ENCODE measurements at places on chromosomes 2 and 18. TPM values are rescaled to one million over a fixed set of nuclear protein-coding genes. Genes with fewer than 3 reads are reported as not detected.

DNA sequence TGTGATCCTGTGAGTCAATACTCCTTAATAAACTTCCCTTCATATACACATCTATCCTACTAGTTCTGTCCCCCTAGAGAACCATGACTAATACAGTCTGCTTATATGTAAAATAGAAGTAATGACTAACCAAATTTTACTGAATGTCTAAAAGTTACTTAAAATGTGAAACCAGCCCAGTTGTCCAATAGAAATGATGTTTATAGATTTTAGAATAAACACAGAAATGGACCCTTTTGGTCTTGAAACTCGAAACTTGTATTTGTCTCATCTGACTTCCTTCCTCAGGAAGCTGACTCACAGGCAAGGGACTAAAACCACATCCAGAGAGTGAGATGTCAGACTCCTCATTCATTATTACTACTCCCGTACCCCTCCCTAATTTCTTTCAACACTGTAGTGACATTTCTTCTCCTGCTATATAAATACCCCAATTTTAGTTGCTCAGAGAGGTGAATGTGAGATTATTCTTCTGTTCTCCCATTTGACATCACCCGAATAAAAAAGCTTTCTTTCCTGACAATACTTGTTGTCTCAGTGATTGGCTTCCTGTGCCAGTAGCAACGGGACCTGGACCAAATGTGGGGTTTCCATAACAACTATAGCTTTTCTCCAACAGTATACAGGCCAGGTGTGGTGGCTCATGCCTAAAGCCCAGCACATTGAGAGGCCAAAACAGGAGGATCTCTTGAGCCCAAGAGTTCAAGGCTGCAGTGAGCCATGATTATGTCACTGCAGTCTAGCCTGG, 486.0 kb downstream of the ERBB4 start:
- no peak for DNase-seq

GRCh38 chr18:13221869-13222855, 3.6 kb downstream of the LDLRAD4 start:
- no peak for DNase-seq

DNA sequence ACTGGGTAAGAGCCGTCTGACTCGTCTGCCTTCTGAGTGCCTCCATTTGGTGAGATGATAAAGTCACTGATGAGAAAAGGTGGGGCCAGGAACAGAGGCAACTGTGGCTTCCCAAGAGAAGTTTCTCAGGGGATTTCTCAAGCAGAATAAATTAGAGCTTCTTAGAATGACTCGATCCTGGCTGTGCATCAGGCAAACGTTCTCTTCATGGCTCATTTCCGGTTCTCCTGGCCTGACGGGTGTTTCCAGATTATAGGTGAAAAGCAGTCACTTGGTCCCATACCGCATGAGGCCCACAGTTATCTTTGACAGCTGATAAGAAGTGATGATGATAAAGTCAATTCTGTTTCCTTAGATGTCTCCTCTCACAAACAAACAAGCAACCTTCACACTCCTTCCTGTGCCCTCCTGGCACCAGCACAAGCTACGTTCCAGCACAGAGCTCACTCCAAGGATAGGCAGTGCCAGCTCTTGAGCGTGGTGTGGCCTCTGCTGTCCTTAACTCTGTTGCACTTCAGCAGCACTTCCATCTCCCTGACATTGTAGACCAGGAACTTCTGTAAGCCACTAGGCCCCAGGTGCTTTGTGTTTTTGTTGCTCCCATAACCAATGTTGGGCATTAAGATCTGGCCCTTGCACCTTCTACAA, 37.8 kb upstream of the KCNF1 start:
- no peak for DNase-seq

DNA sequence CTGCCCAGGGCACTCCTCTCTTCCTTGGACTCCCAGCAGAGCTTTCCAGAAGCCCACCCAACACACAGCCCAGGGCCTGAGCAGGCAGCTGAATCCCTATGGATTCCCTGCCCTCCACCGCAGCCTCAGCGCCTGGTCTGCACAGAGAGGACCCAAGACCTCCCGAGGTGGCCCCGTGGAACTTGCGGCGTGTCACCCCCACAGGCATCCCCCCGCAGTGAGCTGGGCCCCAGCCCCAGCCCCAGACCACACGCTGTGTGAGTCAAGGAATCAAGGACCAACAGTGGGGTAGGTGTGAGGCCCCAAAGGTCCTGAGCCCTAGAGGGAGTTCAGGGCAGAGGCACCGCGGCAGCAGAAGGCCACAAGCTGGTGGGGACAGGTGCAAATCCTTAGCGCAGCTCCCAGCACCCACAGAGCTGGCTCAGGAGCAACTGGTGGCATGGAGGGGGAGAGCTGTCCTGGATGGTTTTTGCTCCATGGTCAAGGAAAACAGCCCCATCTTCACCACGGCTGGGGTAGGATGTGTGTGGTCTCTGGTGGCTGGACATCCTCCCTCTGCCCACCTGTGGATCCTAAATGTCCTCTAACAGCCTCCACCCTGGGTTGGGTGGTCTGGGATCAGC, 8.5 kb downstream of the HS6ST1 start:
- no peak for DNase-seq

DNA sequence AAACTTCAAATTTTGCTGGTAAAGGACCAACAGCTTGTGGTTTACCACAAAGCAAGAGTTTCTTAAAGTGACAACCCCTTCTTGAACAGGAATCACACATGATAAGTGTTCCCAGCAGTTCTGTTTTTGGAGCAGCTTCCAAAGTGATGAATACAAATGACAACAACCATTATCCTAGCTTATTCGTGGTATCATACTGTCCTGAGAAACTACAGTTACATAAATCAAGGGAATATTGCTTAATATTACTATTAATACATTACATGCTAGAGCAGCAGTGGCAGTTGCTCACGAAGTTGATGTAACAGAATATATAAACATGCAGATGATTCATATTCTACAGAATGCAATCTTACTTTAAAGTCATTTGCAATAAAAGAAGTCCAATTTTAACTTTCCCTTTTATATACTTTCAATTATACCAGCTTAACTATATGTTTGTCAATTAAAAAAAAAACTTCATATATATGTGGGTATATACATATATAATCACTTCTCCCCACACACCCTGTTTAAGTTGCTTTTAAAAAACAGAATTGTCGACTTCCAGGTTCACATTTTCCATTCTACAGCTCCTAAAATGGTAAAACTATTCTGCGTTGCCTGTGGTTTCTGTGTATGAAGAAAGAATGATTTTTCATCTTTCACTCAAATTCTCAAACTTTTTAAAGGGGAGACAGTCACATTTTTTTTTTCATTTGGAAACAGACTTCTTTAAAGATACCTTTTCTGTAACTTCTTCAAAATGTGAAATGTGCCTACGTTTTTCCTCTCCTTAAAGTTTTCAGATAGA, 713.6 kb downstream of the TDRD15 start:
- DNase-seq = no peak

- DNase-seq = no peak
Observed at GRCh38 chr2:131152074-131152473, 46.9 kb downstream of the PLEKHB2 start.

DNA sequence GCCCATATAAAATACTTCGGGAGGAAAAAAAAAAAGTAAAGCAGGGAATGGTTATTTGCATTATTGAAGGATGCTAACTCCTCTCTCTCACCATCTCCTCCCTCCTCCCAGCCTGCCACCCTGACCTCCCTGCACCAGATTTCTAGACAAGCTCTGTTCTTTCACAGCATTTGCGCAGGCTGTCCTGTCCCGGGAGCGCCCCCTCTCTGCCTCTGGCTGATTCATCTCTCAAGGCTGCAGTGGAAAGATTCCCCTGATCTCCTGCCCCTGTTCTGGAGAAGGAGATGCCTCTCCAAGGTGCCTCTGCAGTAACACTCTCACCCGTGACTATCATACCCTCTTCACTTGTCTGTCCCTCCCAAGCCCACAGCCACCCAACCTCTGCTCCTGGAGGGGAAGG, 38.5 kb downstream of the COL4A4 start:
- no peak for DNase-seq

GRCh38 chr2:70887550-70888246, 48.0 kb upstream of the ATP6V1B1 start:
- no peak for DNase-seq

DNA sequence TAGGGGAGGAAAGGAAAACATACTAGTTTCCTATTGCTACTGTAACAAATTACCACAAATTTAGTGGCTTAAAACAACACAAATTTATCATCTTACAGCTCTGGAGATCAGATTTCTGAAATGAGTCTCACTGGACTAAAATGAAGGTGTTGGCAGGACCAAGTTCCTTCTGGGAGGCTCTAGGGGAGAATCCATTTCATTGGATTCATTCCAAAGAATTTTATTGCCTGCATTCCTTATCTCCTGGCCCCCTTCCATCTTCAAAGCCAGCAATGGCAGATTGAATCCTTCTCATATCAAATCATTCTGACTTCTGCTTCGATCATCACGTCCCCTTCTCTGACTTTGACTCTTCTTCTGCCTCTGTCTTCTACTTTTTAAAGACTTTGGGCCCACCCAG, 250.9 kb downstream of the IRS1 start:
- DNase-seq = no peak

- DNase-seq = no peak
Observed at GRCh38 chr2:88615822-88616221, 11.4 kb downstream of the EIF2AK3 start.

DNA sequence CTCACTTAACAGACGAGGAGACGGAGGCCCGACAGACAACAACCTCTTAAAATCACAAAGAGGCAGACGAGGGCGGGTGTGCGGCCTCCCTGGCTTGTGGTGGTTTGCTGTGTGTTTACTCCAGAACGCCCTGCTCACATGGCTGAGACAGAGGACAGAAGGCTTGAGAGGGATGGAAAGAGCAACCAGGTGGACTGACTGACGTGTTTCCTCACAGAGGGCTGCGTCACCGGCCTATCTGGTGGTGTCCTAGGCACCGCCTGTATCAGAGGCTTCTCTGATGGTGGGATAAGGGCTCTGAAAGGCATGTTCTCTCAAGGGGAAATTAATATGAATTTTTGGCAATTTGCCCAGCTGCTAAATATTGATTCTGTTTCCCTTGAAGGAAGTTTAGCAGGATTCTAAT, 47.0 kb upstream of the RALBP1 start:
- DNase-seq = no peak

DNA sequence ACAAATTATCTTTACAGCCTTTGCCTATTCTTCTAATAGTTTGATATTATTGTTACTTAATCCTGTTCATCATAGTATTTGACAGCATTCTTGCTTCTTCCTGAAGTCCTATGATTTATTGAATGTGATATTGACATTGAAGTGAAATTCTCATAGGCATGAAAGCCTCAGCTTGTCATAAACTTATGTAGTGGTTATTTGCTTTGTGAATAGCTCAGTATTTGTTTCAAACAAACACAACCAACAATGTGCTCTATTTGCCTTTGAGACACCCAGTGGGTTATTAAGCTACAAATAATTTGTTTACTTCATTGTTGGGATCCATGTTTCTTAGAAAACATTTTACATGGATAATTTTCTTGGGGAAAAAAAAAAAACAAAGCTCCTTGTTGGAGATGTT, 57.2 kb downstream of the TTC39C start:
- DNase-seq = no peak

DNA sequence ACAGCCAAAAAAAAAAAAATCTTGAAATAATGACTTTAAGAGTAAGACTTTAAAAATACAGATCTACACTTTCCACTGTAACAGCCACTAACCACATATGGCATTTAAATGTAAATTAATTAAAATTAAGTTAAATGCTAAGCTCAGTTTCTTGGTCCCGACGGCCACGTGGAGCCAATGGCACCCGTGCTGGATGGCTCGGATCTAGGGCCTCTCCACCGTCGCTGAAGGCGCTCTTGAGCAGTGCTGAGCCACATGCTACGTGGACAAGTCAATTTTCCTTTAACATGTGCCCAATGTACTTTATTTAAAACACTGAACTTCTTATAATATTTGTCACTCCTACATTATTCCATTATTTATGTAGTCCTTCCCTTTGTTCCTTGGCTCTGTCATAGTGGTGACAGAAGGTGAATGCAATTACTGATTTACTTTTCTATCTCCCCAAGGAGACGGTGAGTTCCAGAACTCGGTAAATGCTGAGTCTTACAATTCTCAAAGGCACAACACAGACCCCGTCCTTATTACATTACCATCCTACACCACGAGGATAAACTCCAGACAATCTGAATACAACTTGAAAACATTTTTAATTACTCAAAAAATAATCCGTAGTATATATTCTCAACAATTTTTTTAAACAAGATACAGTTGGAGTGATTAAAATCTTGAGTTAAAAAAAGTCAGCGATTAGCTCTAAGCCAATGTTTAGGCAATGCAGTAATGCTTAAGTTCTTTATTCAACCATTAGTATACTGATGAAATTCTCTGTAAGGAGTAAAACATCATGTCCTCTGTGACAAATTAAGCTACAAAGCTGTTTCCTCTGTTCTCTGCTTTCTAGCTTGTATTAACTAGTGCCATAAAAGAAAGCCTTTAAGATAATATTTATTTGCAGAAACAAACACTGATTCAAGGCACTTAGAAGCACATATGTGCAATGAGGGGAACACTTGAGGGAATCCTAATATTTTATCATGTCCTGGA, 95.1 kb downstream of the AFF3 start:
- DNase-seq = no peak

- DNase-seq = no peak
Observed at GRCh38 chr18:3356614-3357013, 93.4 kb upstream of the TGIF1 start.

- DNase-seq = no peak
Observed at GRCh38 chr2:150587547-150588505, 100.4 kb upstream of the RND3 start.

DNA sequence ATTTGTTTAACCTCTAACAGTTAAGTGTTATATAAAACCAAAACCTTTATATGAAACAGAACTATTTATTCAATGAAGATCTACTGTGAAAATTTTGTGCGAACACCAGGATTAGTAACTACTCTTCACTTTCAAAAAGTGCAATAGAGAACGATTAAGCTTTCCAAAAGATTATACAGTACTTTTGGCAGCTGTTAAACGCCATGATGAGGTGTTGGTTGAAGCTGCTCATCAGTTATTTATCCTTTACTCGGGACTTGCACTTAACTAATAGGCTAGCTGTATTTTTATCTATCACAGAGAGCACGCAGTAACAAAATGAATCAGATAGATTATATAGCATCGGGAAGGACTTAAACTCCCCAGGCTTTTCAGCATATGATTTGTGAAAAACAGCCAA, 113.6 kb downstream of the GCA start:
- no peak for DNase-seq

DNA sequence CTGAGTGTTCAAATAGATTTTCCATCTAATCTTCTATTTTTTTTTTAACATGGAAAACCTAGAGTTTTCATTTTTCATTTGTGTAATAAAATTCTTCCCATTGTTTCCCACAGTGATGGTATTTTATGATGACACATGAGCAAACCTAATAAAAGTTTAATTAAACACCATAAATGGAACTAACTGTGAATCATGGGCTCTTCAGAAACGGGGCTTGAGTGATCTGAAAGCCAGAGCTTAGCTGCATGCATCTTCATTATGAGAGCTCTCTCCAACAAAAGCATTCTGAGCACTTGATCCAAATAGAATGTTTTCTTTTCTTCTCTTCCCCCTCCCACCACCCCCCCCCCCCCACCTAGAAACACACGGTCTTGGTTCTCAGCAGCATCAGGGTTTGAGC, 82.1 kb upstream of the REV1 start:
- no peak for DNase-seq

The EVA1A gene
- polyA plus RNA-seq = 11.5 TPM

The ALPP gene
- polyA plus RNA-seq = not detected

The VIT gene
- polyA plus RNA-seq = 0.75 TPM

The SKOR2 gene
- polyA plus RNA-seq = not detected

All from keratinocyte (primary cell).